ENCODE measurements at places on chromosomes 7 and 10.

- no peak for DNase-seq
Observed at GRCh38 chr10:131475043-131475442, 163.5 kb upstream of the TCERG1L start.

- DNase-seq: no peak
Observed at GRCh38 chr7:20932785-20933527, 146.3 kb upstream of the SP8 start.

DNA sequence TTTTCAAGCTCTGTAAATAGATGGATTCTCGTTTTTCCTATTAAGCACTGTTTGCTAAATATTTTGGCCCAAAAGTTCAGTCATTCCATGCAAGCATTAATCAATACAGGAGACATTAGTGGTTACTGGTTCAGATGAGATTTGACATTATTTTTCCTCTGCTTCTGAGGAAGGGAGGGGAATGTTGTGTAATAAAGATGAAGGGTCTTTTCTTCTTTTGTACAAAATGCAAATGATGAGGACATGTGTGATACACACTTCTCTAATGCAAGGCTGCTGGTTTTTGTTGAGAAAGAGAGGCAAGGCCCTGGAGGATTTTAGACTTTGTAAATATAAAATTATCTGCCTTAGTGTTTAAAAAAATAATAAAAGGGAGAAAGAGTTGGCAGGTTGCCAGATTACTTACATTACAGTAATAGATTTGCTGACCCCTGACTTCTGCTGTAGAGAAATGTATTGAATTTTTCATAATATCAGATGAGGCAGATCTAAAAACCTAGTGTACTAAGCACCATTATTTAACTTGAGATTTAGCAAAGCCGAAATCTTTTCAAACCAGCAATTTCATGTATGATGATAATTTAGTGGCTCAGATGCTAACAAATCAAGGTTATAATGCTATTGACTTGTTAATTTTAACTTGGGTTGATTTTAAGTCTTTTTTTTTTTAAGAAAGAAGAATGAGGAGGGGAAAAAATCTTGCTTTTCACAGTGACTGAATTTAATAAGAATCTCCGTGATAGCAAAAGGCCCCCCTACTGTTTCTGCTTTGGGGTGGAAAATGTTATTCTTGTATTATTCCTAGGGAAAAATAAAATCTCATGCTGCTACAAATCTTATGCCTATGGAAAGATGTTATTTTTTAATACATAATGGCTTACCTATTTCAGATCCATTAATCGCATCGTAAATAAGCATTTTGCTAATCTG is 180.1 kb downstream of the ARID5B start:
- no peak for DNase-seq

- DNase-seq: no peak
Observed at GRCh38 chr10:16996530-16996964, 133.1 kb downstream of the CUBN start.

- DNase-seq: peak; percentile 80
Observed at GRCh38 chr7:26293569-26294308, 2.1 kb downstream of the SNX10 start.

DNA sequence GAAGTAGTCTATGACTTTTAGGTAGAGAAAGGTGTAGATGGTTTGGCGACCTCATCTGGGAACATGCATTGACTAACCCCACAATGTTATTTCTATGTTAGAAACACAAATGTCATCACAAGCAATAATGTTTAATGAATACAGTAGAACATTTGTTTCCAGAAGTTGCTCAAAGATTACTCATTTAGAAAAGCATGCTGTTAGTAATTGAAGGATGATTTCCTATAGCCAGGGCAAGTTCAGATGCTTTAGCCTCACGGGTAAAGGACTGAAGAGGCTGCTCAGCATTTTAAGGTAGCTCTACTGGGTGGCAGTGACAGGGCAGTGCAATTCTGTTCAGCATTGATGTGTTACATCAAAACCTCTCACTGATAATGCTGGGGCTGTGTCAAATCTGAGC is 199.3 kb upstream of the FZD1 start:
- no peak for DNase-seq

GRCh38 chr7:152522571-152523067 is 86.8 kb upstream of the KMT2C start:
- DNase-seq: no peak

- DNase-seq: no peak
Observed at GRCh38 chr10:77282163-77282562, 355.4 kb downstream of the KCNMA1 start.

DNA sequence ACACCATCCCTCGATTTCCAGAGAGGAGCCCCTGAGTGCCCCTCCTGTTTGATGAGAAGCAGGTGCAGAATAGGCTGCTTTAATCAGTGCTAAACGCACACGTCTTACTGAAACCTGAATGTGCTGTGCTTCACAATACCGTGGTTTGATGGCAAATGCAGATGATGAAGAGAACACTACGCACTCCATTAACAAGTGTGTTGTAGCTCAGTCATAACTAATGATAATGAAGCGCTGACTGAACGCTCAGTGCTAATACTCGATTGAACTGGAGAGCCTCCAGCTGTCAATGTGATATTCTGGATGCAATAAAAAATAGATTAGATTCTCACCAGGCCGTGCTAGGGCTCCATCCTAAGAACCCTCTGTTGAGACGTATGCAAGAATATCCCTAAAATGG is 279.7 kb upstream of the PLPP4 start:
- DNase-seq: no peak

All from activated CD4-positive, alpha-beta T cell treated with anti-CD3 and anti-CD28 coated beads for 36 hours (primary cell).